ENCODE measurements at places on chromosomes 13 and 19.

- DNase-seq = no peak
These were observed 24.6 kb downstream of the ZNF160 start for GRCh38 chr19:53078668-53079067.

GRCh38 chr19:41192574-41193429 lies at the start of gene CYP2S1:
TSS of gene CYP2S1 (plus strand) at chr19:41193219. CDS start at chr19:41193265, 46 bp downstream.
- DNase-seq = no peak

- no peak for DNase-seq
These were observed 18.2 kb downstream of the IL17D start for GRCh38 chr13:20721454-20722357.

DNA sequence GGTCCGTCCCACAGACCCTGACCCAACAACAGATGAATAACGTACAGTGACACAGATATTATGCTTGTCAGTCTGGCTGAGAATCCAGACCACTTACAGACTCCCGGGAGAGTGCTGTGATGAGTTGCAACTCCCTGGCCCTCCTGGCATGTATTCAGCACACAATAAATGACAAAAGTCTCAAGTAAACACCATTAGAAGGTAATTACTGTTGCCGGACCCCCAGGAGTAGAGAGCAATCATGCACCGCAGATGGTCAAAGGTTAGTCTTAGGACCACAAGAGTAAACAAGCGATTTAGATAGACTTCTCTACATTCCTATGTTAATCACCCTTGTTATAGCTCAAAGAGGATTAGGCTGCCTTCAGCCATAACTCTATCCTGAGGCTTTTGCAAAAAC lies 726.4 kb upstream of the GPC6 start:
- DNase-seq = no peak

DNA sequence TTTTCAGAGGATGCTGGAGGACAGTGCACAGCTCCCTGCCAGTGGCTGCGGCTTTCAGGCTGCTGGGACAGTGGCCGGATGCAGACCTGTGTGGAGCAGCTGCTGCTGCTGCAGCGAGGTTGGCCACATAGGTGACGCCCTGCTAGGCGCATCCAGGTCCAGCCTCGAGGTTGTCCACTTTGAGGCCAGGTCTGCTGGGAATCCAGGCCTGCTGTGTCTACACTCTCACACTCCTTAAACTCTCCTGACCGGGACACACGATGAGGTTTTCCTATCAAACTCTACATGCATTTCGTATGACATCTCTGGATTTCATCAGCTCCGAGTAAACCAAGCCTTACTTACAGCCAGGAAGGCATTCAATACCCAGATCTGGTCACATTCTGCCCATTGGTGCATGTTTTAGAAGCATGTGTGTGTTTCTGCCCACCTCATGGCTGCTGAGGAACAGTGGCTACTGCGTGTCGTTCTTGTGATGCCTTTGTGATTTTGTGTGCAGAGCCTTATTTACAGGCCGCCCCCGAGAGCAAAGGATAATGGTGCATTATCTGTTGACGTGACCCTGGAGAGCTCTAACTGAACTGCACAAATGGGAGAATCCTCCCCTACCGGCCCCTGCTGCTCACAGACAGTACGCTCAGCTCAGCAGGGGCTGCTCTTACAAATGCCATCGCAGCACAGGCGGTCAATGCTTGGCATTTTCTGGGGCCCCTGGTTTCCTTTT lies 12.3 kb upstream of the MCF2L start:
- no peak for DNase-seq

DNA sequence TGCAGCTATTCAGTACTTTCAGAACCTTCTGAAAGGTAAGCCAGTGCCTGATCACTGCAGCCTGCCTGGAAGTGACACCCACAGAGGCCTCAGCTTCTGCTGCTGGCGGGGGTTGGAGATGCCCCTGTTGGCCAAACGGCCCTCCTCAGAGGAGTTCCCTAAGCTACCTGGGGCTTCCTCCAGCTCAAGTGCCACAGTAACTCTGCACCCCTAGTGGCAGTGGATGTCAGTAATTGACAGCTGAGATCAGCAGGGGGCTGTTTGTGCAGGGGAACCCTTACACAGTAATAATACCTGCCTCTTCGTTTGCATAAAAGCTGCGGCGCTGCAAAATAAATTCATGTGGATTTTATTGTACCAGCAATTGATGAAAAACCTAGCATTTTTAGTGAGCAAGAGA lies 28.9 kb downstream of the TDRD12 start:
- no peak for DNase-seq

DNA sequence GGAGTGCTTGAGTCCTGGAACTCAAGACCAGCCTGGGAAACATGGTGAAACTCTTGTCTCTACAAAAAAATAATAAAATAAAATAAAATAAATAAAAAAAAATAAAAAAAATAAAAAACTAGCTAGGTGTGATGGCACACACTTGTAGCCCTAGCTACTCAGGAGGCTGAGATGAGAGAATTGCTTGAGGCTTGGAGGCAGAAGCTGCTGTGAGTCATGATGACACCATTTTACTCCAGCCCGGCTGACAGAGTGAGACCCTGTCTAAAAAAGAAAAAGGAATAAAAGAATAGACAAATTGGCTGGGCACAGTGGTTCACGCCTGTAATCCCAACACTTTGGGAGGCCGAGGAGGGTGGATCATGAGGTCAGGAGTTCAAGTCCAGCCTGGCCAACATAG lies 1168.9 kb downstream of the SLITRK5 start:
- DNase-seq = no peak

- DNase-seq = no peak
These were observed 173.4 kb upstream of the SGCG start for GRCh38 chr13:23007426-23007825.

GRCh38 chr19:2003874-2004273 lies 11.6 kb downstream of the BTBD2 start:
- no peak for DNase-seq

GRCh38 chr13:50459046-50459445 lies 384.4 kb downstream of the DLEU7 start:
- no peak for DNase-seq

GRCh38 chr19:31586282-31586681 lies 237.0 kb upstream of the TSHZ3 start:
- no peak for DNase-seq

DNA sequence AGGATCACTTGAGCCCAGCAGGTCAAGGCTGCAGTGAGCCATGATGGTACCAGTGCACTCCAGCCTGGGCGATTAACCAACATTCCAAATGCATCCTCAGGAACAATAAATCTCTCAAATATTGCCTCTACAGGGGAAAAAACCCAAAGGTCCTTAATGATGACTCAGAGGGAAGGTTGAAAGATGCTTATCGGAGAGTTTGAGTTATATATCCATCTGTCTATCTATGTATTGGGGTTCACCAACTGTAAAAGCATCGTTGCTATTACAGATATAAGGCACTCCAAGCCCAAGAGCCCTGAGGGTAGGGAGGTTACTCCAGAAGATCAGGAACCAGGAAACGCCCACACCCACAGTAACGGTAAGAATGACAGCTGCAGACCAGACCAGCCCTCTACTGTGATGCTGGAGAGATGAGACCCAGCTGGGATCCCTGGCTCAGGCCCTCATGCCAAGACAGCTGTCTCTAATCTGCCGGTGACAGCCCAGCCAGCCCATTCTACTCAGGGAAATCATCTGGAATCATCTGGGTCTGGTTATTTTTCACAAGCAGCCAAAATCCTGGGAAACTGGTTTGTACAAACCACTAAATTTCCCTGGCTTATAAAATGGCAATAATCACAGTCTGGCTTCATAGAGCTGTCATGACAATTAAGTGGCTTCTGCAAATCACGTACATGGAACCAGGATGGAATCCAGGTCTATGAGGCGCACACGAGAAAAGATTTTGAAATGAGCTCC lies 23.8 kb downstream of the TEX101 start:
- no peak for DNase-seq

DNA sequence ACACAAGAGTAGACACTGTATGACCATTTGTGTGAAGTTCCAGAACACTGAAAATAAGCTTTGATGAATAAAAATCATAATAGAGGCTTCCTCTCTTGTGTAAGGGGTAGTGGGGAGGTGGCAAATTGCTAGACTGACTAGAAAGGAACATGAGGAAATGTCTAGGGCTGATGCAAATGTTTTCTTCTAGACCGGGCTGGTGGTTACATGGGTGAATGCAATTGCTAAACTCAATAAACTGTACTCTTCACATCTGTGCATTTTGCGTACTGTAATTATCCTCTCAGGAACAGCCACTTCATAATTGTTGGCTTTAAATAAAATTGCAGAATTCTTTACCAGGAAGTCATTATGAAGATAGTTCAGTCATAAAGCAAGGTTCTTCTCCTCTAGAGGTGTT lies 5.2 kb upstream of the KBTBD7 start:
- DNase-seq = no peak

GRCh38 chr19:12766051-12766521 lies 9.3 kb downstream of the HOOK2 start:
- peak; percentile 73 for DNase-seq

DNA sequence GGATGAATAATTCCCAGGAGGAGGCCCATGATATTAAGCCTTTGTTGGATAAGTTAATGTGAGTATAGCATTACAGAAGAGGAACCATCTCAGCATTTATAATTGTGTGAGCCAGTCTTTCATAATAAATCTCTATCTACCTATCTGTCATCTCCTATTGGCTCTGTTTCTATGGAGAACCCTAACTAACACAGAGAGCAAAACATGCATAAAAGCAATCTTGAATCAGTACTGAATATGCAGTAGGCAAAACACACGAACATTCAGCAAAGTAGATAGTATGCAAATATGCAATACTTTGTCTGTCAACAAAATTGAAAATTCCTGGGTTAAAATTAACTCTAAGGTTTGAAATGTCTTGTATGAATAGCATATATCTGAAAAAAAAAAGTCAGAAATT lies 966.3 kb downstream of the DIAPH3 start:
- DNase-seq = no peak

GRCh38 chr19:2610637-2611482 lies 91.6 kb downstream of the GNG7 start:
- DNase-seq = peak; percentile 76

GRCh38 chr13:97327506-97328221 lies 105.5 kb downstream of the MBNL2 start:
- DNase-seq = no peak

DNA sequence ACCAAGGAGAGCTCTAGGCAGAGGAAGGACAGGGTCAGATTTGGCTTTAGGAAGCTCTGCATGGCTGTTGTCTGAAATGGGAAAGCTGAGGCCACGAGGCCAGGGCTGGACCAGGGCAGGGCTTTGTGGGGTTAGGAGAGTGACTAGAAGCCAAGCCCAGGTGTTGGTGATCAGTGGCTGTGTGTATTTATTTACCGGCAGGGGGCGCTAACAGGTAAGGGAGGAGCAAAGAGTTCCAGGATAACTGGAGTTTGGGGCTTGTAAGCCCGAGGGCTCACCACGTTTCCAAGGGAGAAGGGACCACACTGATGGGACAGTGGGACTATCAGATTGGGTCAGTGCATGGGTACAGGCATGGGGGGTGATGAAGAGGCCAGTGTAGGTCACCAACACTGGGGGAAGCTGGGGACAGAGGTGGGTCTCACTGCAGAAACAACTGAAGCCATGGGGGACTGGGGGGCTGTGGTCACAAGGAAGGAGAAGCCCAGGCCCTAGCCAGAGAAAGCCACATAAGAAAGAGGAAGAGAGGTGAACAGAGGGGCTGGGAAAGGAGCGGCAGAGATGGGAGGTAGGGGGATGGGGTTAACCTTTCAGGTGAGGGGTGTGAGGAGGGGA lies 3.9 kb downstream of the TMEM147 start:
- DNase-seq = peak; percentile 28

- DNase-seq = no peak
These were observed 638.2 kb upstream of the SPRY2 start for GRCh38 chr13:80979035-80979641.

DNA sequence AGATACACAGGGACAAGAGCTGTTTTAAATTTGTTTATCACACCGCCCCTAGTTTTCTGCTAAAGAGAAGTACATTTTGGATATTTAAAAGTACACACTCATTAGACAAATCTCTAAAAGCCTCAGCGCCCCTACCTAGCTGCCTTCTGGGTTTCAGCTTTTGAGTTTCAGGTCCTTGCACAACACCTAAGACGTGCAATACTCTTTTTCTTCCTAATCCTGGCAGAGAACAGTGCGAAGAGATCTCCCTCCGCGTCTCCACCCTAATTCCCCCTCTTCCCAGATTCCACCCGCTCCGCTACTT lies 421 bp upstream of the KLF5 start:
- DNase-seq = no peak

GRCh38 chr19:46766569-46767317 lies 20.5 kb upstream of the STRN4 start:
- DNase-seq = no peak

GRCh38 chr13:106499896-106500295 lies 35.6 kb downstream of the EFNB2 start:
- no peak for DNase-seq

DNA sequence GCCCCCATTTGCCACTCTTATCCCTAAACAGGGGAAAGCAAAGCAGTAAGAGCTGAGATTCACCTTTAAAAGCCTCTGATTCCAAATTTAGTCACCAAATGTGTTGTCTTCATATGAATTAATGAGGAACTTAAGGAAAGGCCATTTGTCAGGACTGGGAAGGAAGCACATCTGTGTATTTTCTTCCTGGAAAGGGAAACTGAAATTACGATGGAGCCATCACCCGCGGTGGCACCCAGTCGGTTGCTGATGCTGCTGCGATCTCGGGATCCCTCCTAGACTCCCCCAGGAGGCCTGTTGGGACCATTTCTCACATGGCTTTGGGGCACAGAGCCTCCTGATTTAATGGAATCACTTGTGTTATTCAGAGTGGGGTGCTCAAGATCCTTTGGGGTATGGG lies 7.4 kb upstream of the IL4I1 start:
- no peak for DNase-seq

- DNase-seq = no peak
These were observed 123.7 kb upstream of the FBXL3 start for GRCh38 chr13:77150651-77151050.
